ENCODE measurements at places on chromosomes 13 and 19. TPM values are rescaled to one million over a fixed set of nuclear protein-coding genes. Genes with fewer than 3 reads are reported as not detected.

DNA sequence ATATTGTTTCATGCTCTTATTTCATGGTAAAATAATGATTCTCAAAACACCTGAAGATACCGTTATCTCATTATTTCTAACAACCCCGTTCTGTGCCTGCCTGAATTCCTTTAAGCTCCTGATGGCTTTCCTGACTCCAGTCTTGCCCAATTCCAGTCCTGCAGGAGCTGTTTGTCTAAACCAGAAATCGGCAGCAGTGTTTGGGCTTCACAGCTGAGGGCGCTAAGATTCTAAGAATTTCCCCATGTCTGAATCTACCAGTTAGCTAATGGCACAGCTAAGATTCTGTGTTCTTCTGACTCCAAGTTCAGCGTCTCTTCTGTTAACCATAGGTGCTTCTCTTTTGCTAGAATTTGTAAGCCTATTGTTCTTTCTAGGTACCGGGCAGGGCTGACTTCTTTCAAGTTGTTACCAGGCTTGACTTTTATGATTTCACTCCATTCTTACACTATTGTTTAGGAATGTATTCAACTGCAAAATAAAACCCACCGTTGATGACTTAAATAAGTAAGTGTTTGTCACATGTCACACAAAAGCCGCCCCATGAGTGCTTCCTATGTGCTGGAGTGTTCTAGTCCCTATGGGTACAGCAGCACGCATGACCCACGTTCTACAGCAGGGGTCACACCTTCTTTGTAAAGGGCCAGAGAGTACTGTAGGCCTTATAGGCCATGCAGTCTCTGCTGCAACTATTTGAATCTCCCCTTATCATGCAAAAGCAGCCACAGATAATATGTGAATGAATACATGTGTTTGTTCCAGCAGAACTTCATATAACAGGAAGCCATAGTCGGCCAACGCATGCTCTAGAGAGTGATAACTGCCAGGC lies 168.3 kb upstream of the RNF113B start:
- no peak for DNase-seq

CEACAM7 gene
- total RNA-seq, result not detected

ERFL gene
- not detected for total RNA-seq

GRCh38 chr13:41631296-41631965 lies 174.1 kb downstream of the RGCC start:
- no peak for DNase-seq

CHAMP1 gene
- 20.3 TPM for total RNA-seq

DNA sequence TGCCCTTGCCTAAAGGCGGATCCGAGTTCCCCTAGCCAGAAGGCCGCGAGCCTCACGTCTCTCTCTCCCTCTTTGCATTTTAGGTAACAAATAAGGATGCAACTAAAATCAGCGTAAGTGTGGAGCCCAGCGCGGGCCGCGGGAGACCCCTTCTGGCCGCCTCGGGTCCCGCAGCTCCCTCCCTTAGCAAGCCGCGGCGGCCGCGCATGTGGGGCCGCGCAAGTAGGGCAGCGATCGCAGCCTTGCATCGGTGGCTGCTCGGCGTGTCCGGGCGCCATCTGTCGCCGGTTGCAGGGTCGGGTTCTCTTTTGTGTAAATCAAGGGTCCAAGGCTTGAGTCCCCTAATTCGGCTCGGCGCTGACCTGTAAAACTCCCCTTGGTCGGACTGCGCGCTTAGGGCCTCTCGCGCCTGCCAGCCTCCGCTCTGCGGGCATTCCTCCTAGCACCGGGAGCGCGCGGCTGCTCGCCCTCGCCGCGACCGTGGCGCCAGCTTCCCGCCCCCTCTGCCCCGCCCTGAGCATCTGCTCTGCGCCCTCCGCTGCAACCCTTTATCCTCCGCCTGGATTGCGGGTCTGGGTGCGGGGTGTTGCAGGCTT lies 2.7 kb downstream of the VSTM2B start:
- peak; percentile 3 for DNase-seq

- DNase-seq, result no peak
These were observed 295.3 kb downstream of the MZT1 start for GRCh38 chr13:72431981-72432682.

- DNase-seq, result peak; percentile 2
These were observed 536.0 kb downstream of the KLF12 start for GRCh38 chr13:73598020-73598712.
